ENCODE measurements at places on chromosomes 3 and 15.

DNA sequence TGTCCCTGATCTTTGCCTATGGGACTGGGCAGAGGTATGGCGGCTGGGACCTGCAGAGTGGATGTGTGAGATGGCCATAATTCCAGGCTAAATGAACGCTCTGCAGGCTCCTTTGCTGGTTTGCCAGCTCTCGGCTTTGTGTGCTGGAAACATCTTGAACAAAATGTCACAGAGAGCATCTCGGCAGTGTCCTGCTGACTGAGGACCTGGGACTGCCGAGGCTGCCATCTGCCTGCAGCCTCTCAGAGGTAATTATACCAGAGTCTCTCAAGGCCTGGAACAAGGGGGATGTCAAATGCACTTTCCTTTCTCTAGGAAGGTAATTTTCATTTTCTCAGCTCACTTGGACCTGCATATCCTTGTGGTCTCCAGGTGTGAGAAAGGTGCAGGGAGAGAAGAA is 354.2 kb downstream of the PDCD6IP start:
- DNase-seq, result no peak

- DNase-seq, result no peak
These were observed 10.9 kb downstream of the CHCHD6 start for GRCh38 chr3:126714921-126715320.

GRCh38 chr15:78195735-78196201 is 38.6 kb downstream of the ACSBG1 start:
- DNase-seq, result peak; percentile 40

GRCh38 chr3:68057637-68058320 is 403.4 kb upstream of the SUCLG2 start:
- DNase-seq, result no peak

GRCh38 chr3:139312959-139313358 is 30.9 kb upstream of the MRPS22 start:
- peak; percentile 48 for DNase-seq

DNA sequence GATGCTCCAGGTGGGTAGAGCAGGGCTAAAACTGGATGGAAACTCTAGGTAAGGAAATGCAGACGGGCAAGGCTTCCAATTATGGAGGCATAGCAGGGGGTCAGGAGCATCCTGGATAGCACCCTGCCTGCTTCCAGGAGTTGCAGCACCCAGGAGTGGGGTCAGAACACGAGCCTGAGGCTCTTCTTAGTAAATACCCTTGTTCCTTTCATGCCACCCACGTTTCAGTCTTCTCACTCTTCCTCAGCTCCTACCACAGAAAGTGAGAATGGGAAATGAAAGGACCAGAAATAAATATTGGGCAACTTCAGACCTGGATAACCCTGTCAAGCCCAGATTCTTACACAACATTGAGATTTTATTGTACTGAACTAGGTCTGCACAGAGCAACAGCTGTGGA is 16.4 kb downstream of the CCR1 start:
- no peak for DNase-seq

GRCh38 chr15:68414206-68414555 is 17.8 kb downstream of the ITGA11 start:
- no peak for DNase-seq

- no peak for DNase-seq
These were observed 11.3 kb downstream of the PPARG start for GRCh38 chr3:12300137-12300536.

- no peak for DNase-seq
These were observed 448.5 kb downstream of the NAALADL2 start for GRCh38 chr3:175307642-175308041.

DNA sequence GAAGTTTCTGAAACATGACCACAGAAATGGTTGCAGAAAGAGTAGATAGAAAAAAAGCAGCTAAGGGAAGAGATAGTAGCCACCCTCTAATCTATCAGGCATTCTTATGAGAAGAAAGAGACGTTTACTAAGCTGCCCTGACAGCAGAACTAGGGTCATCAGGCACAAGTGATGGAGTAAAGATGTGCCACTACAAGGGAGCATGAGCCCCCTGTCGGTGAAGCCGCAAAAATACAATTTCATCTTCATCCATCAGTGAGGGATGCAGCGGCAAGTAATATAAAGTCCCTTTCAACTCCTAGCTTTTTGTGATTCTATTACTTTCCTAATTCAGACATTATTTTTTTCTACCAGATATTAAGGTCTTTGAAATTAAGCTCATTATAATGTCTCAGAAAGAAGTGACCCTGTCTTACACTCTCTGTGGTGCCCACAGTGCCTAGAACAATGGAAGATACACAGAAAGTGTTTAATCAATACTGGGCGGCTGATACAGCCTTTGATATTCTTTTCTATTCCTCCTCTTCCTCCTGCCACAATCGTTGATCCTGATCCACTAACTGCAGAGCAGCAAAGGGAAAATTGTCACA is 651.6 kb downstream of the NTRK3 start:
- no peak for DNase-seq

DNA sequence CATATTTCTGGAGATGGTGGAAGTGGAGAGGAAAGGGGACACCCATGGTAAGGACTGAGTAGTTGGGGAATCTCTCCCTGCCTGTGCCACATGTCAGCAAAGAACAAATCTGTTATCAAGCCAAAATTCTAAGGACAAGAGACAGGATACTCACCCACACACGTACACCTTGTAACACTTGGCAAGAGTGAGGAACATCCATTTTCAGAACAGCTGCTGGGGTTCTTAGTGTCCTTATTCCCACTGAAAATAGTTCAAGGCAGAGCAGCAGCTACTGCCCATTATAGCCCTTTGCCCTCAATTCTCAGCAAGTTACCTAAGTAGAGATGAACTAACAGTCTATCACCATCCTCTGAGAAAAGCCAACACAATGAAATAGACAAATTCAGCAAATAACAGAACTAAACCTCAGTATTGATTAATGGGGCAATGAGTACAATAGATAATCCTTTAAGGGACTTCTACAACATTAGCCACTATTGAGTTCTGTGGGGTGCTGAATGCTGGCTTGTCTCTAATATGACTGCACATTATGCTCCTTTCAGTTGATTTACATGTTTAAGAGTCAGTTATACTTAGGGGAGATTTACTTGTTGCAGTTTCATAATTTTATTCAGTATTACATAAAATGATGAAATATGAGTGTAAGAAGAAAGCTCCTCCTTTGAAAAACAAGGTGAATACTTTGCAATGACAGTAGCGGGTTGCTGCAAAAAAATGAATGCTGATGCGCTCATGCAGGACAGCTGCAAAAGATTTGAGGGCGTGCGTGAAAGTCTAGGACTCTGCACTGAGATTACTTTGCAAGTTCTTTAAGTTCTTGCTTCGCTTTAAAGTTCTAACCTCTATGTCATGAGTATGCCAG is 22.4 kb downstream of the SENP5 start:
- DNase-seq, result no peak

Data from AG08396 (cell line).